ENCODE measurements at places on chromosomes 6 and 20.

GRCh38 chr6:119124079-119124824, 45.8 kb upstream of the FAM184A start:
- no peak for DNase-seq

DNA sequence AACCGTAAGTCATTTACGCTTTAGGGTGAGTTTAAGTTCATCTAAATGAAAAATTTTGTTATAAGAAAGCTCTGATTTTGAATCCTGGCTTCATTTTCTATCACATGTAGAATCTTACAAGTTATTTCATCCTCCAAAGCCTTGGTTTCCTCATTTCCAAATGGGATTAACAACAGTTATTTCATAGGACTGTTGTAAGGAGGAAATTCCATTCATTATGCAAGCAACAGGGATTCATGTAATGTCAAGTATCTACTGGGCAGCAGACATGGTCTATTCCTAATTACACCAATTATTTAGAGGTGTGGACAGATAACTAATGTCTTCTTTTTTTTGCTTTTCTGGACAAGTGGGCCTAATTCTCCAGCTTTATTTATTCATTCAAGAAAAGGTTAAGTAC, 154.0 kb downstream of the PDSS2 start:
- no peak for DNase-seq

- DNase-seq = no peak
Measured at GRCh38 chr6:45986746-45987274, 28.9 kb downstream of the CLIC5 start.

DNA sequence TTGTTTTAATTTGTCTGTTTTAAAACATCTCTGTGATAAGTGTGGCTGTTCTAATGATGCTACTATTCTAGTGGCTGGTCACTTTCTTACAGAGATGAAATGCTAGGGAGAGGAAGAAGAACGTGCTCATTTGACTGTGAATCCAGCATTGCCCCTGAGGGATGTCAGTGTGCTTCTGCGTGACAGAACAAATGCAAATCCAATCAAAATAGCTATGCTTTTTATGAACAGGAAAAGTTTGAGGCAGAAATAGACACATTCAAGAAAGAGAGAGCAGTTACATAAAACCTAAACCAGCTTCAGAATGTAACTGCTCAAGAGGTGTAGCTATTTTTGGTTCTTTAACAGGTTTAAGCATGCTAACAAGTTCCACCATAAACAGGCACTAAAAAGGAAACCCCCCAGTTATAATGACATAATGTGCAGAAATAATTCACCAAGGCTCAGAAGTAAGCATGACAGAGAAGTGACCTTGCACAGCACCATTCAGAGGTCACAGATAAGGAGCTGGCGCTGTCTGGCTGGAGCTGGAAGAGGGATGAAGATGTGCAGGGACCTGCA, 385.3 kb downstream of the EPM2A start:
- no peak for DNase-seq

GRCh38 chr6:9224539-9224938, 789.2 kb upstream of the SLC35B3 start:
- DNase-seq = no peak

- DNase-seq = no peak
Measured at GRCh38 chr20:38210741-38211140, 45.7 kb upstream of the TGM2 start.

GRCh38 chr6:44289726-44290260, 19.5 kb downstream of the TMEM151B start:
- no peak for DNase-seq

DNA sequence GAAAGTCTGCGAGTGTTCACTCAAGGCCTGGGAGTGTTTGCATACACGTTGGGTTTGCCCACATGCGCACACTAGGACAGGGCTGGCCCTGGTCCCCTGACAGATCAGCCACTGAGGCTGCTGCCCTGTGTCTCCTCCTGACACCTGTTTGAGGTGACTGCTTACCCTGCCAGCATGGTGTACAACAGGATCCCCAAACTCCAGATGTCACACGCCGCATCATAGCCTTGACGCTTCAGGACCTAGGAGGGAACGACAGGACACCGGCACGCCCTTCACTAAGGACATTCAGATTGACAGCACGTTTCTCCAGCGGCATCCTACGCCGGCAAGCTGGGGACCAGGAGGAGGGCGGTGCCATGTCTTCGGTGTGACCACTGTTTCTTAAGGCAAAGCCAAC, 37.0 kb upstream of the MPC1 start:
- no peak for DNase-seq

- DNase-seq = peak; percentile 42
Measured at GRCh38 chr6:20875369-20875963, 341.2 kb downstream of the CDKAL1 start.

DNA sequence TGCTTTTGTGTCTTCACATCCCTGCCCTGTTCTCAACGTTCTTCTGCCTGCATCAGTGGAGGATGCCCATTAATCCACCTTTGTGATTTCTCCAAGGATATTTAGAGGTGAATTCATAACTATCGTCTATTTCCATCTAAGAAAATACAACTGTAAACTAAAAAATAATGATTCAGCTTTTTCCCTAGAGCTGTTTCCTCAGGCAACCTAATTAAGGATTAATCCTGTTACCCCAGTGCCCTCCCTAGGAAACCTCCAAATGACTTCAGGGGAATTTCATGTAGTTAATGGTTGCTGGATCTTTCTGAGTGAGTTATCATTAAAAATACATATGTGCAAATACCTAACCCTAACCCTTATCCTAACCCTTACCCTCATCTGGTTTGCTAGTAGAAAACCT, 14.6 kb upstream of the AFDN start:
- DNase-seq = no peak

- DNase-seq = no peak
Measured at GRCh38 chr20:44356353-44356723, 839 bp downstream of the HNF4A start.

DNA sequence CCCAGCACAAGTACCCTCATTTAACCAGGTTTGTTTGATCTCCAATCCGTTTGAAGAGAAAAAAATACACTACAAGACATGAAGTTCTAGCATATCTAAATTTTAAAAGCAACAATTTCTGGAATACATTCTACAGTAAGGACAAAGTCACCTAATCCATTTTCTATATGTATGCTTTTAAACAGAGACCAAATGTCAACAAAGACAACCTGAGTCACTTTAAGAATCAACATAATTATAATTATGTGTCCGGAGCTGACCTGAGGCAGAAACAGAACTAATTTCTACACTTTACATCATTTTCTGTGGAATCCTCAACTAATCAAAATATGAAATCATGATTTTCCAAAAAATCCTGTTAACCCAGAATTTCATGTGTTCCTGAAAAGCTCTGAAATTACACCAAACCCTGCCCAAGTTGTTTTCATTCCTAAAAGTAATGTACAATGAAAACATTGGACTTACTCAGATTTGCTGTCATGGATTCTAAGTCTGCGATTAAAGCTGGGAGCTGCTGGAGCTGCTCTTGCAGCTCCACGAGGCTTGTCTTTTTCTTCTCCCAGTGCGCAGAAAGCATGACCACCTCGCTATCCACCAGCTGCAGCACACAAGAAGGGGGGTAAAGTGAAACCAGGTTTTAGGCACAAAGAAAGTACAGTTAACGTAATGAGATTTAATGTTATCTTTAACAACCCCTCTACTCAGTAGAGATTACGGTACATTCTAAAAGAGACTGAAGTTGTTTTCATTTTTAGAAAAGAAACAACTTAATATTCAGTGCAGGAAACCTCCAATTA, 35.8 kb downstream of the DTNBP1 start:
- no peak for DNase-seq

DNA sequence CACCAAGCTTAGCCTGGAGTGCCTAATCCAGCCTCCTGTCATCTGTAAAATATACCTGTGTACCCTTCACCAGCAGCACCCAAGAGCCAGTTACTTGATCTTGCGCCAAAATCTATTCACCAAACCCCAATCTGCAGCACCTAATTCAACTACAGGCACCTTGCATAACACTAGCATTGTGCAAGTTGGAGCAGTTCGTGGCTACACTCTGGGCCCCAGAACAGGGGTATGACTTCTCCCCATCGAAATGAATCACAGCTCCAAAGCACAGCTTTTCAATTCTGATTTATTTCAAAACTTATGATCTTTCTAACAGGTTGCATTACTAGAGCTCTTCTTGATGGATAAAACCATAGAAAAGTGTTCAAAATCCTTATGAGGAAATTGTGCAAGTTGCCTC, 100.4 kb upstream of the TCF21 start:
- DNase-seq = no peak

DNA sequence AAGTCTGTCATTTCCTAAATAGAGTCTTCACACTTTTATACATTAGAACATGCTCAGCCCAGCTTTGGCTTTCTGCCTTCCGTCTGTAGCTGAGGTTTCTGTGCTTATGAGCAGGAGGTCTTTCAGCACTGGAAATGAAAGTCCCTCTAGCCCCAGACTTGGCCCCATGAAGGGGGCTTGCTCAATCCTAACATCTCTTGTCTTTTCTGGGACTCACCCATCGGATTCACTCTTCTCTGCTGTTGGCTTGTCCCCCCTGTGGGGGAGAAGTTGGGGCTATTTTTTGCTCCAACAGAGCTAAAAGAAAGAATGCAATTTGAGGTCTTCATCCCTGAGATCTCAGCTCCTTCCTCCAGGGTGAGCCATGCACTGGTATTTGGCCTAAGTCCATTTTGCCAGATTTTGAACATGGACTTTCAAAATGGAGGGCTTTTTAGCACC, 177.7 kb downstream of the MRPL14 start:
- no peak for DNase-seq
